ENCODE measurements at places on chromosomes 5 and 9.

GRCh38 chr5:180689071-180689694, 39.8 kb upstream of the FLT4 start:
- peak; percentile 46 for DNase-seq

GRCh38 chr9:125759764-125760129, 12.6 kb downstream of the PBX3 start:
- DNase-seq = no peak

DNA sequence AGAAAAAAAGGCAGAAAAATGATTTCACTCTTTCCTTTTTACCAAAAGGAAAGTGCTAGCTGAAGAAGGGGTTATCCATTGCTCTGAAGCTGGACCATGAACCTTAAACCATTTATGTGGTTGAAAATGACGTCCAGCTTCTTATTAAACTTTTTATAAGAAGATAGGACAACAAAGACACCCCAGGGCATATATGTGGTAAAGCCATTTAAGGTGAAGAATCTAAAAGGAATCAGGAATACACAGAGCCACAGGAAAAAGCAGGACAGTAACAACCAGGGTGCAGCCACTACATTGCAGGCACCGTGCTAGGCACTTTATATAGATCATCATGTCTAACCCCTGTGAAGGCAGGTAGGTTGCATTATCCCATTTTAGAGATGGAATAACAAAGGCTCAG, 42.1 kb downstream of the RASEF start:
- DNase-seq = no peak

DNA sequence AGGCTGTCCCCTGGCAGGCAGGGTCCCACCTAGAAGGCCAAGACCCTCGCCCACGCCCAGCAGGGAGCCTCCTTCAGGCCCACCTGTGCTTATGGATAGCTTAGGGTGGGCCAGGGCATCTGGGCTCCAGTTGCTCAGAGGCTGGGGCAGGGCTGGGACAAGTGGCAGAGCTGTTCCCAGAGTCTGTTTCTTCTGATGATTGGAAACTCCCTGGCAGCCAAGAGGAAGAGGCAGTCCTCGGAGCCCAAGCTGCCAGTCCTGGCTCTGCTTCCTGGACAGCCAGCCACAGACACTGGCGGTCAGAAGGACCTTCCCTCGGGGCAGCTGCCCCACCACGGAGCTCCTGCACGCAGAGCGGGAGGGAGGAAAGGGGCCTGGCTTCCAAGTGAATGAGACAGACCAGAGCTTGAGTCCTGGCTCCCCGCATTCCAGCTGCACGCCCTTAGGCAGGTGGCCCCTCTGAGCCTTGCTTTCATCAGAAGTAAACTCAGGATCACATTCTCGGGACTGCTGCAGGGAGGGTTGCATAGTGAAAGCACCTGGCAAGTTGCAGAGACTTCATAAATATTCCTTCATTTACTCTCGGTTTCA, 37.9 kb upstream of the GABRP start:
- DNase-seq = no peak

DNA sequence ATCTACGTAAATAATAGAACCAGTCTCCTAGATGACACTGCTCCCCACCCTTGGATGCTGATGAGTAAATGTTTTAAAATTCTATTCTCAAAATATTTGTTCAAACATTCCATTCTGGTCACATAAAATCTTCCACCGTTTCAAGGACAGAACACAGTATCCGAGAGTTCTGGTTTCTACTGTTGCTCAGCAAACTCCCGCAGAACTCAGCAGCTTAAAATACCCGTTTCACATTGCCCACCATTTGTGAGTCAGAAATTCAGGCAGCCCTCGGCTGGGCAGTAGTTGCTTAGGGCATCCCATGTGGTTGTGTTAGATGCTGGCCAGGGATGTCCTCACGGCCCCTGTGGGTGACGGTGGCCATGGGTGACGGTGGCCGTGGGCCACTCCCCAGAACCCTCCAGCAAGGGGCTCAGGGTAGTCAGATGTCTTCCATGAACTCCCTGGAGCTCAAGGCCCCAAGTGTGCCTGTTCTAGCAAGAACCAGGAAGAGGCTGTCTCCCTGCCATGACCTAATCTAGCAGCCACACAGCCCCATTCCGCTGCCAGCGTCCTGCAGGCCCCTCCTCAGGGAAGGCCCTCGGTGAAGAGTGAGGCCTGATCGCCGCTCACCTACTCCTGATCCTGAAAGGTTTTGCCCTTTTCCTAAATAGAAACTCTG, 17.4 kb downstream of the MGAT1 start:
- DNase-seq = no peak

GRCh38 chr5:8953016-8953415, 592.9 kb downstream of the SEMA5A start:
- DNase-seq = no peak

DNA sequence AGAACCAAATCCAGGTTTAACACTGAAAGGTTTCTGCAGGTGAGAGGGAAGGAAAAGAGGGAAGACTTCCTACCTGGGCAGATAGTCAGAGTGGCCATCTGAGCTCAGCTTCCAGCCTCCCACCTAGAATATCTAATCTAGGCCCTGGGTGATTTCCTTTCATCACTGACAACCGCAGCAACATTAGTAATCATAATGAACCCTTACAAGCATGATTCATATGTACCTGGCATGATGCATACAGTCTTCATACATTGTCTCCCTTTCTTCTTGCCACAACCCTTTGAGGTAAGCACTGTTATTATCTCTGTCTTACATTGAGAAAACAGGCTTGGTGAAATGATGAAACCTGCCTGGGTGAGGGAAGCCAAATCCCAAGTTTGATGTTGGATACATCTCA, 13.5 kb downstream of the AFAP1L1 start:
- no peak for DNase-seq

GRCh38 chr5:139949710-139950109, 93.4 kb downstream of the NRG2 start:
- DNase-seq = no peak

- DNase-seq = no peak
Measured at GRCh38 chr9:37398464-37399025, 24.0 kb upstream of the GRHPR start.

DNA sequence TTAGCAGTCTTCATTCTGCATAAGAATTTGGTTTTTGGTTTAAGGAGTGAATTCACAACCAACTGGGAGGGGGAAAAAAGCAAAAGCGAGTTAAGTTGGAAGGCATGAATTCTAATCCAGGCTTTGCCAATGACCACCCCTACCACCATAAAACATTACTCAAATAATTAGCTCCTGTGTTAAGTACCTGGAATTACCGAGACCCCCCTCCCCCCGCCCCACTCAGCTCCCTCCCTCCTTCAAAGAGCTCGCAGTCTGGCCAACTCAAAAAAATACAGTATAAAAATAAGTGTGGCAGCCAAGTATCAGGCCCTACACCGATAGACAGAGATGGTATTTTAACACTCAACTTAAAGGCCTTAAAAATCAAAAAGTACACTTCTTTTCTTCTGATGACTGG, 492 bp downstream of the ATG12 start:
- no peak for DNase-seq

GRCh38 chr9:2231829-2232228, 216.7 kb downstream of the SMARCA2 start:
- no peak for DNase-seq

GRCh38 chr5:16852251-16853005, 83.7 kb downstream of the MYO10 start:
- no peak for DNase-seq

GRCh38 chr5:55969956-55970355, 24.8 kb downstream of the IL6ST start:
- no peak for DNase-seq

DNA sequence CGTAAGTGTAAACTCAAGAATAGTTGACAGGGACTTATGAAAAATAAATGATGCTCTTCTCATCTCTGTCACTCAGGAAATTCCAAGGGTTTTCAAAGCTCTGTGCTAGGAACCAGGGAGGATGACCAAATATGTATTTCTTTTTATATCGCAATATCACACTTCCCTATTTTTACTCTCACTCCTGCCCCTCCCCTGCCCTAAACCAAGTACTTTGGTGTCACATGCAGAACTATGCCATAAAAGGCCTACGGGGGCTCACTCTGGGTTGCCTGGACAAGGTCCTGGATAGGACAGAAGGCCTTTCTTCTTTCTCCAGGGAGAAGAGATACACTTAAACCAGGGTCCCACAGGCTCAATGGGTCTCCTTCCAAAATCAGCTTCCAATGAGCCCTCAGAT, 8.3 kb upstream of the RETREG1 start:
- DNase-seq = no peak

GRCh38 chr9:92196909-92197308, 81.7 kb upstream of the SPTLC1 start:
- DNase-seq = no peak

DNA sequence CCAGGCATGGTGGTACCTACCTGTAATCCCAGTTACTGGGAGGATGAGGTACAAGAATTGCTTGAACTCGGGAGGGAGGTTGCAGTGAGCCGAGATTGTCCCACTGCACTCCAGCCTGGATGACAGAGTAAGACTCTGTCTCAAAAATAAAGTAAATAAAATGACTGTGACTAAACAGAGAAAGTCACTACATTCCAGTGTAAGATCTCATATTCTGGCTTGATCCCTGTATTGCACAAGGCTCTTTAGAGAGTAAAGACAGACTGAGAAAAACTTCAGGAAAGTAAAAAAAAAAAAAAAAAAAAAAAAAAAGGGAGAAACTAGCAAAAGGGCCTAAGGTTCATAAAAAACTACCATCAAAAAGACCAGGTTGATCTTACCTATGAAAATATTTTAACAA, 106.6 kb upstream of the PJA2 start:
- DNase-seq = no peak

- no peak for DNase-seq
Measured at GRCh38 chr5:137263371-137264005, 235.6 kb downstream of the SPOCK1 start.

GRCh38 chr5:10573487-10574145, 9.7 kb downstream of the ANKRD33B start:
- DNase-seq = no peak

DNA sequence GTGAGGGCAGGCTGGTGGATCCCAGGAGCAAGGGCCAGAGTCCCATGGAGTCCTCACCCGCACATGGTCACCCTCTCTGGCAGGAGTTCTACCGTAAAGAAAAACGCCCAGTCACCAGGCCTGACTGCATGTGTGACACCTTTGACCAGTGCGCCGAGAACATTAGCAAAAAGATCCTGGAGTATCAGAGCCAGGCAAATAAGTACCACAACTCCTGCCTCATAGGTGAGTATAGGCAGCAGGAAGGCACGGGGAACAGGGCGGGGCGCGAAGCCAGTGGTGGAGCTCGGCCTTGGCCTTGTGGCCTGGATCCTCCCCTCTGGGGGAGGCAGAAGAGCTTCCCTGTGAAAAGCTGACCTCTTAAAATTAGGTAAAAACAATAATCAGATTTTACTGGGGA, 45.4 kb upstream of the TDRD7 start:
- DNase-seq = no peak

DNA sequence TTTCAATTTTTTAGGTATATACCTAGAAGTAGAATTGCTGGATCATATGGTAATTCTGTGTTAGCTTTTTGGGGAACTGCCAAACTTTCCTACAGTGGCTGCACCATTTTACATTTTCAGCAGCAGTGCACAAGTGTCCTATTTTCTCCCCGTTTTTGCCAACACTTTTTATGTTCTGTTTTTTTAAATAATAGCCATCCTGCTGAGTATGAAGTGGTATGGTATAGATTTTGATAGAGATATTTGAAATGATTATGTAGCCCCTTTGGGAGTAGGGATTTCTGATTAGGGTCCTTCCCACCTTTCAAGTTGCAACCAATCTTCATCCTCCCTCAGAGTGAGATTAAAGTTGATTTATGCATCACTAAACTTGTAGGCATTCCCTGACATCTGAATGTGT, 76.5 kb downstream of the ARHGEF28 start:
- no peak for DNase-seq

DNA sequence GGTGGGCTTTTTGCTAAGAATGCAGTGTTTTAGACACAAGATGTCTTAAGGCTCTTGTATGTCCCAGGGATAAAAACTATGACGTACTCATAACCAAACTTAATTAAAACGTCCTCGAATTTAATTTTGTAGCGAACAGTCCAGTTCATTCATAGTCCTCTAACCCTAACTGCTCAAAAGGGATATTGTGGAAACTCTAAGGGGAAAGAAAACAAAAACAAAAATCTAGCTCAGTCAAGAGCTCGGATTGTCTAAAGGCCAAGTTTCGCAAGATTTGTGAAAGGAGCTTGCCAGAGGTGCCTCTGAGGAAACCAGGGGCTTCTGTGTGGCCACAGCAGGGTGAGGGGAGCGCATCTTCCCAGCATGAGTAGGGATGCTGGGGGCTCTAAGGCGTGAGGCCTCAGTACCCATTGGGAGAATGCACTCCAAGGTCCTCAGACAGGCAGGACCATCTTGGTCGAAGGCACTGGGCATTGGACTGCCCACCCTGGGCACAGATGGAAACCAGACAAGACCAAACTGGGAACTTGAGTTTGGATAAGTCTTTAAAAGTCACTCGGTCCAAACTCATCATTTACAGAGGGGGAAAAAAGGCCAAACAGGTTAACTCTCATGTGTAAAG, 71.8 kb downstream of the PRRT1B start:
- DNase-seq = no peak

DNA sequence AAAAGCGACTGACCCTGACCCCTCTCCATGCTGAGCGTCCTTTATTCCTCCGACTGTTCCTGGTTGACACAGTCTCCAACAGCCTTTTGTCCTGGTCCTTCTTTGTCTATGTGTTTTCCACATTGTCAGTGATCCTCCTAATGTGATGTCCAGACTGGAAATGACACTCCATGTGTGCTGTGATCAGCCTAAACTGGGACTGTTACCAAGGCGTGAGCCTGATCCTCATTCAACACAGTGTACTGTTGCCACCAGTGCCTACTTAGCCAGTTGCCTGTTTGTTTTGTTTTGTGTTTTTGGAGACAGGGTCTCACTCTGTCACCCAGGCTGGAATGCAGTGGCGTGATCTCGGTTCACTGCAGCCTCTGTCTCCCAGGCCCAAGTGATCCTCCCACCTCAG, 192.1 kb downstream of the GOLPH3 start:
- no peak for DNase-seq

DNA sequence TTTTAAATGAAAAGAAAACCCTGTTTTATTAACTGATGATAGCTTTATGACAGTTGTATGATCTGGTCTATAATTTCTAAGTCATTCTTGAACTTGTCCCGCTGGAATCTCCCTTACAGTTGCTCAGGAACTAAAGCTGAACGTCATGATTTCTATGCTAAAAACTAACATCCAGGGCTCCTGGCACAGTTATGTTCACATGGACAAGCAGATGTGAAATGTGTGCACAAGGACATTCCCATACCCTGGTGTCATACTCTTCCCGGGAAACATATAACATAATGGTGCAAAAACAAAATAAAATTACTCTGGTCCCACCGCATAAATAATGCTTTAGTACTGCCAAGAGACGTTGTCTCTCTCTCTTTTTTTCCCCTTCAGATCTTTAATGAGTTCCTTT, 134.9 kb downstream of the PRDM6 start:
- no peak for DNase-seq

GRCh38 chr9:88538311-88539085, 3.5 kb downstream of the NXNL2 start:
- no peak for DNase-seq

- no peak for DNase-seq
Measured at GRCh38 chr9:110828264-110828663, 159.7 kb downstream of the MUSK start.

- DNase-seq = no peak
Measured at GRCh38 chr5:107670932-107671741, at the start of gene EFNA5. TSS of gene EFNA5 (minus strand) at chr5:107670937.

GRCh38 chr5:172779691-172780341, 8.8 kb upstream of the DUSP1 start:
- DNase-seq = no peak
